ENCODE measurements at places on chromosomes 12 and 14.
A peak's percentile ranks its signal among the peaks of the same experiment; 100 is the strongest.

GRCh38 chr12:70364695-70365397 lies 1.2 kb upstream of the KCNMB4 start:
- no peak for DNase-seq

GRCh38 chr14:75543253-75543652 lies 21.0 kb downstream of the BATF start:
- no peak for DNase-seq

DNA sequence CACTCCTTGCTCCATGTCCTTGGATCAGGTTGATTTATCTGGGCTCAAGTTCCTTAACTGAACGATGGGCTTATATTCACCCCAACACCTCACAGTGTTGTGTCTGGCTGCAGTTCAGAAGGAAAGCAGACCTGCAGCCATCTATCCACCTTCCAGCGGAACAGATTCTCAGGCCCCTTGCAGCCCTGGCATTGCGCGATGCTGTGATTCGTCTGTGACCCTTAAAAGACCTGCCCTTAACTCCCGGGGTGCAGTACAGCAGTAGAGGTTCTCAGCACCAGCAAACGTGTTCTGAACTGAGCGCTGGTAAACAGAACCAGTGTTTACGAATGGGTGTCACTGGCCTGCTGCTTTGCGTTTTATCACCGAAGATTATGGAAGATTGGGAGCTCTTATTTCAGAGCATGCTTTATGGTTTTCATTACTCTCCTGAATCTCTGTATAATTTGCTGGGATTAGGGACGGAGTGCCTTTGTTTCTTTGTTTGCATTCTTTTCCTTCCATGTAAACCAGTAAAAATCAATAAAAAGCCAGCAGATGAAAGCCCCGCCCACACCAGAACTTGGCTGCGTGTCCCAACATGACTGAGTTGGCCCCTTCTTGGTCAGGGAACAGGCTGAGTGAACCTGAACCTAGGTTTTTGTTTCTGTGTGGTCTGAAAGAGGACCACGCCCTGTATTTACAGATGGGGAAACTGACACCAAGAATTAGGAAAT lies 286.7 kb upstream of the CRY1 start:
- DNase-seq, result no peak

- DNase-seq, result no peak
Measured at GRCh38 chr14:93742761-93743160, 45.5 kb downstream of the PRIMA1 start.

DNA sequence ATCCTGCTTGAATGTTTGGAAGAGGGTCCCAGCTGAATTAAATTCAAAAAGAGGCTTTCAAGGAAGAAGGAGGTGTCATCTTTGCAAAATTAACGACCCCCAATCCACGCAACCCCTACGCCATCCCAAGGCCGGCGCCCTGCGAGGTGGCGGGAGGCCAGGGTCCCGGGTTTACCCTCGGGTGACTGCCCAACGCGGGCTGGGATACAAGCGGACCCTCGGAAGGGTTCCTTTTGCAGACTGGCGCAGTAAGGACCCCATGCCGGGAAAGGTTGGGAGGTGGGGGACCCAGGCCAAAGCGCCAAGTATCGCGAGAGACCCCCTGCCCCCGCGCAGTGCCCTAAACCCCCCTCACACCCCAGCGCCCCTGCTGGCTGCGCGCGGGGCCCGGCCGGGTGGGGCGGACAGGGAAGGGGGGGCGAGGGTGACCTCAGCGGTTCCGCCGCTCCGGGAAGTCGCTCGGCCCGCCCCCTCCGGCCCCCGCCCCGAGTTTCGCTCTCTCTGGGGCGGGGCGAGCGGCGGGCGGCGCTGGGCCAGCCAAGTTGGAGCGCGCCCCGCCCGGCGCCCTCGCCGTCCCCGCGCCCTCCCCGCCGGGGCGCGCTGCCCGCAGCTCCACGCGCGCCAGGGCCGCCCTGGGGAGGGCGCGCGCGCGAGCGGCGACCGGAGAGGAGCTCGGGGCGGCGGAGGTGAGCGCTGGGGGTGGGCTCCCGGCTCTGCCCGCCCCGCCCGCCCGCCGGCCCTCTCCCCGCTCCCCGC lies 708 bp upstream of the ZBTB42 start:
- peak; percentile 59 for DNase-seq

DNA sequence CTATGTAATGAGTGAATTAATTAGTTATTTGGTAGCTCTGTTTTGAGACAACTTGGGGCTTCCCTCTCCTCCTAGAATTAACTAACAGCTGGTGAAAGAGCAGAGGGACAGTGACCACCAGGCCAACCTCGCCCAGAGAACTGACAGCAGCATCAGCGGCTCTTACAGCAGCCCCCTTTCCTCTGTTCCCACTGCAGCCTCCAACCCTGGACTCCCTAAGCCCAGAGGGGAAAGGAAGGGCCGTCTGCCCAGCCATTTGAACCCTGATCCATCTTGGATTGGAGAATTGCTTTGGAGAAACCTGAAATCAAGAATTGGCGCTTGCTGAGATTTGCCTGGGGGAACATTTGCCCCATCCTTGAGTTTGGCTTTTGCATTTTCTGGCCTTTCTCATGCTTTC lies 45.5 kb downstream of the B4GALNT3 start:
- DNase-seq, result no peak

Data from GDM1 (cell line).